ENCODE measurements at places on chromosomes 11 and 22. TPM values are rescaled to one million over a fixed set of nuclear protein-coding genes. Genes with fewer than 3 reads are reported as not detected.

DNA sequence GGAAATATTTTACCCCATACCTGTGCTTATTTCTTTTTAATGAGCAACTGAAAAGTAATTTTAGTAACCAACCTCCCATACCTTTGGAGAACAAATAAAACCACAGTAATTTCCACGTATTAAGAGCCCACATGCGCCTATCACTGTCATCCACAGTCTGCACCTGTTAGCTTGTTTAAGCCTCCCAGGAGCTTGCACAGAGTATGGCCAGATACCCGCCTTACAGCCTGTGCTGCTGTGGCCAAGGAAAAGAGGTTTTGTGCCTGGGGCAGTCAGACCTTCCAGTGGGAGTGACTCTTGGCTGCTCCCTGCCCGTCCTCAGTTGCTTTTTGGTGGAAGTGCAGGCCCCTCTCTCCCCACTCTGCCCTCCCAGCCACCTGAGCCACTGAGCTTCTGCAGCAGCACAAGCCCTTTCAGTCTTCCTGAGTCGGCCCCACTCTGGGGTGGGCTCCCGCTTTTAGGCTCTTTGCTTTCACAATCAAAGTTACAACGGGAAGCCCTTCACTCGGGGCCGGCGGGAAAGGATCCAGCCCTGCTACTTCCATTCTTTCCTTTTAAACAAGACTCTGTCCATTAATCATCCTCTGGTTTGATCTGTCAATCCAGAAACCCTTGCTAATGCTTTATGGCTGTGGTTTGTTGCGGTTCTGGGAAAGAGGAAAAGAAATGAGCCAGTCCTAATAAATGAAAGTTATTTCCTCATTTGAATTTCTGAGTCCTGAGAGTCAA, 308.8 kb downstream of the TBC1D22A start:
- H3K27me3 ChIP-seq: no peaks in the 10 kb centered on the region
- DNase-seq: no peak
- no peak overlapping the region for H3K27ac ChIP-seq
- H3K4me1 ChIP-seq: peaks cover 3% of the 10 kb centered on the region

DNA sequence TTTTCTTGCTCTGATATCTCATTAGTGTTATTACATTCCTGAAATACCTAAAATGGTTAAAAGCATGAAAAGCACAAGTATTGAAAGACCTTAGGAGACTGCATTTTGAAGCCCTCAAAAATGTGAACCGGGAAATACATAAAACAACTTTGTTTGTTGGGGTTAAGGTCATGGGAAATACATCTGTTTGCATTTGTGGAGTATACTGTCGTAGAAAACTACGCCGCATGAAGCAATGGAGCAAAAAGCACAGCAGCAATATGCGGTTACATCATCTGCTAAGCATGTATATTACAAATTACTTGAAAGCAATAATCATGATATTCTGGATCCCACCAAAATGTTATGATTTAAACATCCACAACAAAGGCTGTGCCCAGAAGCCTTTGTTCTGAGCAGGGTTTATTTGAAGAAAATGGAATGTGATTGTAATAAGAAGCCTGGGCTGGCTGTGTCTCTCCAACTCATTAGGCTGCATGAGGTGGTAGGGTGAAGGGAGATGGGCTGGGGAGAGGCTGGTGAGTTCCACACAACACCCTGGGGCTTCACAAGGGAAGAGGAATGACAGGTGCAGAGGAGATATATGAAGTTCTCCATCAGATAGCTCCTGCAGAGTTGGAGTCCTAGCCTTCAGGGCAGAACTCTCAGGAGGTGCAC, 64.7 kb upstream of the LIN7C start:
- no peaks in the 10 kb centered on the region for H3K27me3 ChIP-seq
- no peak overlapping the region for H3K4me3 ChIP-seq
- no peaks in the 10 kb centered on the region for H3K36me3 ChIP-seq
- DNase-seq: peak; percentile 80
- peaks cover 4% of the 10 kb centered on the region for H3K4me1 ChIP-seq

DNA sequence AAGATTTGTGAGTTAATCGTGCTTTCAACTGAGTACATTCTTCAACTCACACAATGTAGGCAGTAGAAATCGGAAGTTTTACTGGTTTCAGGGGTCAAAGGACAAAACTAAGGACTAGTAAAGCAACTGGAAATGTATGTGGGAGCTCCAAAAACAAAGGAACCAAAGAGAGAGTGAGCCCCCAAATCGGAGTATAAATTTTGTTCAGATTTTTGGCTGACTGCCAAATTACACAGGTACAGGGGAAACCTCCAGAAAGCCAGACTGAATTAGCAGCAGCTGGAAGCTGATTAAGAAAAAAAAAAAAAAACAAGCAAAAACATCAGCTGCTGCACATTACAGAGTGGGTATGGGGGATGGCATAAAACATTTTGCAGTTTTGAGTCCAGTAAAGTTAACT, 75.2 kb upstream of the GNAZ start:
- no peak overlapping the region for H3K4me3 ChIP-seq
- no peak overlapping the region for H3K27ac ChIP-seq
- no peaks in the 10 kb centered on the region for H3K4me1 ChIP-seq
- no peak for DNase-seq
- no peaks in the 10 kb centered on the region for H3K36me3 ChIP-seq

GRCh38 chr22:45905924-45906865, 70.8 kb downstream of the WNT7B start:
- H3K27ac ChIP-seq: no peak overlapping the region
- peaks cover 22% of the 10 kb centered on the region for H3K4me1 ChIP-seq
- DNase-seq: peak; percentile 43
- peaks cover 28% of the 10 kb centered on the region for H3K27me3 ChIP-seq
- no peaks in the 10 kb centered on the region for H3K36me3 ChIP-seq
- H3K4me3 ChIP-seq: no peak overlapping the region

- H3K27me3 ChIP-seq: no peaks in the 10 kb centered on the region
- no peak overlapping the region for H3K4me3 ChIP-seq
- H3K36me3 ChIP-seq: no peaks in the 10 kb centered on the region
- no peak for DNase-seq
Observed at GRCh38 chr11:121996574-121996973, 119.4 kb downstream of the BLID start.

The MUC6 gene
- 0.36 TPM for polyA plus RNA-seq

GRCh38 chr11:45554230-45554967, 111.0 kb downstream of the CHST1 start:
- H3K4me1 ChIP-seq: peaks cover 10% of the 10 kb centered on the region
- H3K27ac ChIP-seq: no peak overlapping the region
- H3K27me3 ChIP-seq: no peaks in the 10 kb centered on the region
- H3K4me3 ChIP-seq: no peak overlapping the region
- no peak for DNase-seq

The KCNQ1OT1 gene
- polyA plus RNA-seq: 0.74 TPM

GRCh38 chr11:2777871-2778629, 78.3 kb upstream of the KCNQ1OT1 start:
- H3K27ac ChIP-seq: peak overlapping the region; percentile 75
- no peak for DNase-seq
- H3K4me3 ChIP-seq: no peak overlapping the region
- H3K4me1 ChIP-seq: peaks cover 50% of the 10 kb centered on the region

The OTOG gene
- not detected for polyA plus RNA-seq

DNA sequence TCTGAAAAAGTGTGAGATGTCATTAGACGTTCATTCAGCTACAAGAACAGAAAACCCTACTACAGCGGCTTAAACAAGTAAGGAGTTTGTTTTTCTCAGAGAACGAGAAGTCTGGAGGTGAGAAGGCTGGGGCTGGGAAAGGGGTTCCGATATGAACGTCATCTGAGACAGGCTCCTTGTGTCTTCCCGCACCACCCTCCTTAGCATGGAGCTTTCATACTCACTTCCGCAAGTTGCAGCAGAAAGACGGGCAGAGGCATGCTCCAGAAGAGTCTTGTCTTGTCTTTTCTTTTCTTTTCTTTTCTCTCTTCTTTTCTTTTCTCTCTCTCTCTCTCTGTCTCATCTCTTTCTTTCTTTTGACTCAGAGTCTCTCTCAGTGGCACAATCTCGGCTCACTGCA, 3.6 kb downstream of the TMEM45B start:
- H3K36me3 ChIP-seq: no peaks in the 10 kb centered on the region
- no peak for DNase-seq
- H3K4me1 ChIP-seq: peaks cover 6% of the 10 kb centered on the region
- H3K4me3 ChIP-seq: no peak overlapping the region

GRCh38 chr11:70420008-70420464, 21.7 kb downstream of the CTTN start:
- no peak overlapping the region for H3K27ac ChIP-seq
- H3K4me1 ChIP-seq: no peaks in the 10 kb centered on the region
- peaks cover 89% of the 10 kb centered on the region for H3K36me3 ChIP-seq
- DNase-seq: no peak
- H3K4me3 ChIP-seq: no peak overlapping the region

DNA sequence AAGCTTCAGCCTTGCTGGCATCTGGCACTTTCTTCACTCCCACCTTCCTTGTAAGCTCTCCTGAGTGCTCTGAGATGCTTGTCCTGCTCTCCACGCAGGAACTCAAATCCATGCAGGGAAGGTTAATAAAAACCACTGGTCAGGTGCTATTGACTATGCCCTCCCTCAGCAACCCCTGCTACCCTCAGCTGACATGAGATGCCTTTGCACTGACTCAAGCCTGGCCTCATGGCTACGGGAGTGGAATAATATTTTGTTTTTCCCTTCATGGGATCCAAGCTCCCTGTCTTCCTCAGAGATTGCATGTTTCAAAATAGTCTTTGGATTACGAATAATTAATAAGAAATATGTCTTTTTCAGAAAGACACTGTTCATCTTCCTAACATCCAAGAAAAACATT, 31.7 kb upstream of the ABCC8 start:
- no peaks in the 10 kb centered on the region for H3K36me3 ChIP-seq
- peaks cover 2% of the 10 kb centered on the region for H3K27me3 ChIP-seq
- peaks cover 14% of the 10 kb centered on the region for H3K4me1 ChIP-seq
- H3K4me3 ChIP-seq: no peak overlapping the region
- no peak overlapping the region for H3K27ac ChIP-seq

- DNase-seq: no peak
- H3K4me1 ChIP-seq: no peaks in the 10 kb centered on the region
- no peak overlapping the region for H3K27ac ChIP-seq
Observed at GRCh38 chr11:114482114-114482513, 42.8 kb downstream of the REXO2 start.

The BEST1 gene
- polyA plus RNA-seq: 4.2 TPM

GRCh38 chr11:100674212-100674611, 12.9 kb upstream of the ARHGAP42 start:
- no peaks in the 10 kb centered on the region for H3K27me3 ChIP-seq
- DNase-seq: no peak
- H3K4me1 ChIP-seq: no peaks in the 10 kb centered on the region
- H3K27ac ChIP-seq: no peak overlapping the region
- no peaks in the 10 kb centered on the region for H3K36me3 ChIP-seq

GRCh38 chr11:62108971-62109404, 14.8 kb upstream of the INCENP start:
- H3K36me3 ChIP-seq: no peaks in the 10 kb centered on the region
- H3K27me3 ChIP-seq: no peaks in the 10 kb centered on the region
- peaks cover 18% of the 10 kb centered on the region for H3K4me1 ChIP-seq

GRCh38 chr11:131823772-131824171, 453.4 kb downstream of the NTM start:
- H3K27ac ChIP-seq: no peak overlapping the region
- H3K36me3 ChIP-seq: no peaks in the 10 kb centered on the region
- peak; percentile 67 for DNase-seq
- no peaks in the 10 kb centered on the region for H3K4me1 ChIP-seq
- H3K27me3 ChIP-seq: peaks cover 5% of the 10 kb centered on the region

The MMP13 gene
- polyA plus RNA-seq: 0.12 TPM

The VPREB1 gene
- polyA plus RNA-seq: 0.61 TPM

DNA sequence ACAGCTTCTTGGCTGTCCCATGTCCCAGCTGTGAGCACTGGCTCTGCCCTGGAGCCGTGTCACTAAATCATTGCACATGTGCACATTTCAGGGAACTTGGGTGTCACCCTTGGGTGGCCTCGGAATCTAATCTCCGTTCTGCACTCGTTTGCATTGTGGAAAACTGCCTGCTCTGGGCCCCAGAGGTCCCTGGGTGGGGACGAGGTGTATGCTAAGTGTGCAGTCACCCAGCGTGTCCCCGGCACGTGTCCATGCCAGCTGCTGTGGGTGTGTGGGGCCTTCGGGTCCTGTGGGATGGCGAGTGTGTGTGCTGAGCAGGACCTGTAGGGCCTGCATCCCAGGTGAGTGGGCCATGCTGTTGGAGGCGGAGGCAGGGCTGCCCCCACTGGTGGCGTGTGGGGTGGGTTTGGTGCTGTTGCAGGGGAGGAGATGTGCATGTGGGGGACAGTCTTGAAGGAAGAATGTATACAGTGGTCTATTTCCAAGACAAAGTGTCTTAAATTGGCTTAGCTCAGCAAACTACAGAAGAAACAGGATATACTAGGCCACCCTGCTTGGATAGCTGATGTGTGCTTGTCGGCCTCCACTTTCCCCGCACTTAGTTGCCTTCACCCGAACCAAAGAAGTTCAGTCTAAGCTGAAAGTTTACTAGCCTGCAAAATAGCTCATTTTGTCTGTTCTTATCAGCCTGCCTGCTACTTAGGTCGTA, 14.6 kb downstream of the TANGO2 start:
- DNase-seq: no peak
- H3K4me3 ChIP-seq: no peak overlapping the region
- no peaks in the 10 kb centered on the region for H3K27me3 ChIP-seq
- H3K36me3 ChIP-seq: peaks cover 13% of the 10 kb centered on the region
- no peak overlapping the region for H3K27ac ChIP-seq
- H3K4me1 ChIP-seq: peaks cover 31% of the 10 kb centered on the region

DNA sequence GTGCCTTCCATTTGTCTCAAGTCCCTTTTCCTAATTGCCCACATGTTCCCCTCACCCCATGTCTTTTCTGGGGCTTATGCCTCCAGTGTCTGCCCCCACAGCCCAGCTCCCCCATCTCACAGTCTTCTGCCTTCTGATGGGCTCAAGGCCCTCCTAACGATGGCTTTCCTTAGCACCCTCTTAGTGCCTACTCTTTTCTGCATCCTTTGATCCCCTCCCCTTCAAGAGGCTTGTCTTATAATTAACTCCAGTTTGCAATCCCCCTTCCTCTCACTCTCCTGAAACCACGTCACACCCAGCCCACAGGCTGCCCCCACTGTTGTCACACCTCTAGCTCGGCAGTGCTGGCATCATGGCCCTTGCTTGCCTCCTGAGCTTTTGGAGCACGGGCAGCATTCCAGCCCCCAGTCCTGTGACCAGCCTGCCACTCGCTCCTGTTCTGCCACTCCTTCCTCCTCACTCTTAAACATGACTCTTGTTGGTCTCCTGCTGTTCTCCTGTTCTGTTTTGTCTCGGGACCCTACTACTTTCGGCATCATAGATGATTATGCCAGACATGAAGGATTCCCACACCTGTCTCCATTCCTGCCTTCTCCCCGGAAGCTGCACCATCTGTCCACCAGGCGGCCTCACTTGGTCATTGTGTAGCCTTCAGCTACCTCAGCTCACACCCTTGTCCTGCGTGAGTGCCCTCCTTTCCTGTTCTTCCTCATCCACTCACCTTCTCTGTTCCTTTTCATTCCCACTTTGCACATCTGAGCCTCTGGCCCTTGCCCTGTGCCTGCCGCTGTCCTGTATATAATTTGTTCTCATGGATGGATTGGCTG, 26.1 kb downstream of the UBE2L3 start:
- H3K27me3 ChIP-seq: no peaks in the 10 kb centered on the region
- no peak overlapping the region for H3K27ac ChIP-seq
- H3K36me3 ChIP-seq: peaks cover 42% of the 10 kb centered on the region
- H3K4me3 ChIP-seq: no peak overlapping the region

GRCh38 chr11:92137747-92138146, 86.9 kb upstream of the FAT3 start:
- no peak for DNase-seq
- no peaks in the 10 kb centered on the region for H3K36me3 ChIP-seq
- no peak overlapping the region for H3K27ac ChIP-seq

Data from muscle of leg (tissue), 16 donors.